ENCODE measurements at places on chromosomes 4 and X. TPM values are rescaled to one million over a fixed set of nuclear protein-coding genes. Genes with fewer than 3 reads are reported as not detected.

GRCh38 chr4:24730256-24731001 lies 64.9 kb upstream of the SOD3 start:
- no peak for ATAC-seq

Gene AMMECR1
- total RNA-seq, result 7.9 TPM

DNA sequence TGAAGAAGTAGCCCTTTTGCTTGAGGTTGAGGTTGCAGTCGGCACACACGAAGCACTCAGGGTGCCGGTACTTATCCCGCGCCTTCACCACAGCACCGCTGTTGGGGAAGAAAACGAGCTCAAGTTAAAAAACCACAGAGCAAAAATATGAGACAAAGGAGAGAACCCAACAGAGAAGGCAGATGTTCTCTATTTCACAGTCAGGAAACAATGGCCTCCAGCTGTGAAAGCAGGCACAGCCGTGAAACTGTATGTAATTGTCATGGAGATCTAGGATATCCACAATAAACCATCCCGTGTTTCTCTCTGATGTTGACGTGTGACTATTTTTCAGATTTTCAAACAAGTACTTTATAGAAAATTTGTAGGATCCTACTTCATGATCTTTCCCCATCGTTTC lies 30.9 kb upstream of the CCDC110 start:
- no peak for ATAC-seq

Gene WNK3
- 1.3 TPM for total RNA-seq

DNA sequence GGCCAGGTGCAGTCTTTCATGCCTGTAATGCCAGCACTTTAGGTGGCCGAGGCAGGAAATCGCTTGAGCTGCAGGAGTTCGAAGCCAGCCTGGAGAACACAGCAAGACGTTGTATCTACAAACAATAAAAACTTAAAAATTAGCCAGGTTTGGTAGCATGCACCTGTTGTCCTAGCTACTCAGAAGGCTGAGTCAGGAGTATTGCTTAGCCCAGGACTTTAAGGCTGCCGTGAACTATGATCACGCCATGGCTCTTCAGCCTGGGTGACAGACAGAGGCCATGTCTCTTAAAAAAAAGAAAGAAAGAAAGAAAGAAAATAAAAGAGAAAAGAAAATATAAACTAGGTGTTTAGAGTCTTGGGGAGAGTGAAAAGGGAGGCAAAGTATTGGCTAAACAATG lies 96.4 kb upstream of the PDE5A start:
- ATAC-seq, result no peak

Data from activated T-helper 17 cell treated with anti-CD3 and anti-CD28 coated beads, Interleukin-2, amount 50 U/mL, for 72 hours (primary cell).